SJCRH30 (cell line): ENCODE measurements at places on chromosomes 16 and 17.

DNA sequence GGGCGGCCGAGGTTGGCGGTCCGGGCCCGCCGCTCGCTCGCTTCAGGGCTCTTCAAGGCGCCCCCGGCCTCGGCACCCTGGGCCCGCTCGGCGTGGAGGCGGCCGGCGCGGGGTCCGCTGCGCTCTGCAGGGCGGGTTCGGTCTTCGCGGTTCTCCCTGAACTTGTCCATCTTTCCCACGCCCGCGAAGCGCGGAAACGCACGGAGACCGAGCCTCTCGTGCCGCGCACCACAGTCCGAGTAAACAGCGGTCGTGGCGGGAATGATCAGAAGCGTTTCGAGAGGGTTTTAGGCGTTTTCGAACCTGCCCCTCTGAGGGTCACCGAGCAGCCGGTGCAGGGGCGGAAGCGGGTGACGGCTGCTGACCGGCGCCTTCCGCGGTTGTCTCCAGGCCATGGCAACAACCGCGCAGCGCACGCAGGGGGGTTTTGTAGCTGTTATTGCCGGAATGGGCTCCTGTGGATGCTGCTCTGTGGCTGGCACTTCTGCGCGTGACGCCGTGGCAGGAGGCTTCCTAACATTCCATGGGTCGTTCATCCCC, 414 bp downstream of the NARF start:
- DNase-seq: peak; percentile 56

GRCh38 chr17:76946111-76946771, 78.0 kb downstream of the MGAT5B start:
- no peak for DNase-seq

- no peak for DNase-seq
Observed at GRCh38 chr16:75307506-75307905, 56.1 kb upstream of the BCAR1 start.

GRCh38 chr16:88700636-88701482, 5.3 kb downstream of the RNF166 start:
- DNase-seq: no peak

- DNase-seq: no peak
Observed at GRCh38 chr17:20800146-20800545, 220.6 kb downstream of the CDRT15L2 start.

- no peak for DNase-seq
Observed at GRCh38 chr16:78195797-78196196, 96.3 kb downstream of the WWOX start.

GRCh38 chr16:84507011-84507982, 2.8 kb upstream of the MEAK7 start:
- DNase-seq: no peak

DNA sequence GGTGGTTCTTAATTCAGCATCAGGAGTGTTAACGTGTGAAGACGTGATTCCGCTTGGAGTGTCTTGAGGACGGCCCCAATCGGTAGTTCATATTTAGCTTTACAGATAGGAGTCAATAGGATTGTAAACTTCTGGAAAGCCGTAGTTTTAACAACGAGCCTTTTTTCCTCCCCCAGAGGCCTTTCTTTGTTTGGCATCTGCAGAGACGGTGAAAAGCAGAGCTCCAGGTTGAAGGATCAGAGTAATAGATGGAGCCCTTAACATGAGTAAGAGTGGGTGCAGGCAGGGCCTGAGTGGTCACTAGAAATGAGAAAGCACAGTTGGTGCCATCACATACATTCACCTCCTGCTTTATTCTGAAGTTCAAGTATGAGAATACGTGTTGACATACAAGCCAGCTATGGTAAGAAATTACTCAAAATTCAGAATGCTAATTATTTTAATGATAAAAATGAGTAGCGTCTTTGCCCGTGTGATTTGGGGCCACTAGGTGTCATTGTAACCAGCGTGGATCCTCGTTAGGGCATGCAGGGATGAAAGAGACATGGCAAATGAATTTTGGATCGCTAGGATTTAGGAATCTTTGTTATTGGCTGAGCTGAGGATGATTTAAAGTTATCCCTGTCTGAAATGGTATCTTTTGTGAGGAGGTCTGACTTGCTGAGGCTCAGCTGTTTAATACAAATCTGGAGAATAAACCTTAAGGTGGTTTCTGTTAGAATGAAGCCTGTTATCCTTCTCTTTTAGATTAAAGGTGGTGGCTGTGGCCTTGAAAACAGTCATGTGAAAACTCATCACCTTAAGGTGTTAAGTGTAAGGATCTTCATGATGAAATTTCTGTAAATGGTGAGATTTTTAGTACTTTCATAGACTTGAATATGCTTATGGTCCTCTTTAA, 18.6 kb downstream of the PRCD start:
- DNase-seq: no peak

- DNase-seq: no peak
Observed at GRCh38 chr17:69390795-69391501, 23.5 kb upstream of the MAP2K6 start.

GRCh38 chr16:89712274-89712781, 8.4 kb downstream of the VPS9D1 start:
- DNase-seq: no peak

GRCh38 chr17:50844117-50844700, 8.8 kb downstream of the WFIKKN2 start:
- no peak for DNase-seq

DNA sequence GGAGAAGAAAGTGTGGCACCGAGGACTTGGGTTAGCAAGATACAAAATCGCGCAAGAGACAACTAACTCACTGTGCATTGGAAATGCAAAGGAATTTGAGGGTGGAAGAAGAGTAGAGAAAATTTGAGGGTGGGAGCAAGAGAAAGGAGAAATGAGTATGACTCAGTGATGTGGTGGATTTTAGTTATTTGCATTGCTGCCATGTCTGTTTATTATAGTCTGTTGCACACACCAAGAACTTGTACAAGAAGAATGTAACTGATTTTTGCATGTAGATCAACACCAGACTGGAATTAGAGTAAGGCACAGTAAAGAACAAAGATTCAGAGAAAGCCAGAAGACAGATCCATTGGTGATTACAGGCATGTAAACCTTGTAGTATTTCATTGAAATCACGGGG, 71.6 kb upstream of the SMIM36 start:
- no peak for DNase-seq

DNA sequence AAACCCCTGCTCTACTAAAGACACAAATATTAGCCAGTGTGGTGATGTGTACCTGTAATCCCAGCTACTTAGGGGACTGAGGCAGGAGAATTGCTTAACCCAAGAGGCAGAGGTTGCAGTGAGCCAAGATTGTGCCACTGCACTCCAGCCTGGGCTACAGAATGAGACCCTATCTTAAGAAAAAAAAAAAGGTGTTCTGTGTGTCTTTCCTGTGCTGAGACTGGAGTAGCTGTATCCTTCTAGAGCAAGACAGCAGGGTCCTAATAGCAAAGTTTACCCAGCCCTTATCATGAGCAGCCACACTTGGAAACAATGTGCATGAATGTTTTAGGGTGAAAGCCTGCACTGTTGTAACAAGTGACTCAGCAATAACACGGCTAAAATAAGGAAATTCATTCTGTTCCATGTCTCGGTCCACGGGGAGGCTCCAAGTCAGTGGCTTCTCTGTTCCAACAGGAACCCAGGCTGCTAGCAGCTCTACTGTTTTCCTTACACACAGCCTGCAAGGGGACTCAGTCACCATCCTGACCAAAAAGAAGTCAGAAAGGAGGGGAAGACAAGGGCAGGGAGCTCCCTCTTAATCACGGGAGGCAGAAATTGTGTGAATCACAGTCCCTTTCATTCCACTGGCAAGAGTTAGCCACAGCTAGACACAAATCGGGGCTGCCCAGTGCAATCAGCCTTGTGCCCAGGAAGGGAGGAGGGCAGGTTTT, 7.1 kb upstream of the SLC5A11 start:
- no peak for DNase-seq

DNA sequence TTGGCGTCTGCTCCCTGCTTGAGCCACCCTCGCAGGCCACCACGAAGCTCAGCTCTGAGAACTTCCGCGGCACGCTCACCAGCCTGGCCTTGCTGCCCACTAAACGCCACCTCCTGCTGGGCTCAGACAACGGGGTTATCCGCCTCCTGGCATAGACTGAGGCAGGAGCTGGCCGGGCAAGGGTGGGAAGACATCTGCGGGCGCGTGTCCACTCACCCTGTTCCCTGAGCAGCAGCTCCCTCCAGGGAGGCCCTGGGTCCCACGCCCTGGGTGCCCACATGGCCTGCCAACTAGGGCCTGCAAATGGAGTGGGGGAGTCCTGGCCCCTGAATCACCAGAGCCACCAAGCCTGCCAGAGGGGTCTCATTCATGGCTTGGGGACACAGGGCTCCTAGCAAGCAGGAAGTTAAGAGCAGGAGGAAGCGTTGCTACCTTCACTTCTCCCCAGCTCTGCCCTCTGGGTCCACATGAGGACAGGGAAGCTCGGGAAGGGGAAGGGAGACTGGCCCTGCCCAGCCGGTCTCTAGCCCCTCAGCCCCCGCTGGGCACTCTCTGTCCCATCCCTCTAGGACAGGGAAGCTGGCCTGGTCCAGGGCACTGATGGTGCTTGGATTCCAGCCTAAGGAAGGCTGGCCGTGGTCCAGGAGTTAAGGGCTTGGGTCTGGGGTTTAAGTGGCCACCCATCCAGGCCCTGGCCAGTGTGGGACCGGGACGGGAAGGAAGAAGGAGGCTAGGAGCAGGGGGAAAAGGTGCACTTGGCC, 5.0 kb upstream of the SERPINF2 start:
- DNase-seq: no peak

DNA sequence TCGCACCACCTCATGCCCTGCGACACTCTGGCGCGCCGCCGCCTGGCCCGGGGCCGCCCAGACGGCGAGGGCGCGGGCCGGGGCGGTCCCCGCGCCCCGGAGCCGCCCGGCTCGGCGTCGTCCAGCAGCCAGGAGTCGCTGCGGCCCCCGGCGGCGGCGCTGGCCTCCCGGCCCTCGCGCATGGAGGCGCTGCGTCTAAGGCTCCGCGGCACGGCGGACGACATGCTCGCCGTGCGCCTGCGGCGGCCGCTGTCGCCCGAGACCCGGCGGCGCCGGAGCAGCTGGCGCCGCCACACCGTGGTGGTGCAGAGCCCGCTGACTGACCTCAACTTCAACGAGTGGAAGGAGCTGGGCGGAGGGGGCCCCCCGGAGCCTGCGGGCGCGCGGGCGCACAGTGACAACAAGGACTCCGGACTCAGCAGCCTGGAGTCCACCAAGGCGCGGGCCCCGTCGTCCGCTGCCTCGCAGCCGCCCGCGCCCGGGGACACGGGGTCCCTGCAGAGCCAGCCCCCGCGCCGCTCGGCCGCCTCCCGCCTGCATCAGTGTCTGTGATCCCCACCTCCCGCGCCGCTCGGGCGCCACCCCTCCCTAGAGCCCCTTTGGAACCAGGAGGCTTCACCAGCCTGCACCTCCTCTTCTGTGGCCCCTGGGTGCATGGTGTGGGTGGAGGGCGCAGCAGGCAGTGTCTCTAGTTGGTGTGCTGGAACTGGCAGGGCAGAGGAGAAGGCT, 82.3 kb downstream of the ARHGAP23 start:
- DNase-seq: peak; percentile 69

DNA sequence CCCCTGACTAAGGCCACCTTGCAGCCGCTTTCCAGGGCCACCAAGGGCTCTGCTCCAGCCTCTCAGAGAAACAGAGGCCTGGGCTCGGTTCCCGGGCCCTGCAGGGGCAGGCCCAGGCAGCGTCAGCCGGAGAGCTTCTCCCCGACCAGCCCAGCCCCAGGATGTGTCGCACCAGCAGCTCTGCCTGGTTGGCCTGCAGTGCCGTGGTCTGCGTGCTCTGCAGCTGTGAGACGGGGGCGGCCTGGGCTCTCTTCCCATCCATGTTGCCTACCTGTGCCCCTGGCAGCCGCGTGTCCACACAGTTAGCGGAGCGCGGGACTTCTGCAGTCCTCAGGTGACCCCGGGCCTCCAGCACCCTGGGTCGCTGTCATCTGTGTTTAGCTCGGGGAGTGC, 4.8 kb downstream of the IGFALS start:
- peak; percentile 1 for DNase-seq

- DNase-seq: no peak
Observed at GRCh38 chr16:79287424-79287917, 313.1 kb downstream of the MAF start.

- no peak for DNase-seq
Observed at GRCh38 chr17:78706271-78706915, 75.7 kb downstream of the CYTH1 start.

- DNase-seq: no peak
Observed at GRCh38 chr16:12387311-12387710, 410.8 kb downstream of the SNX29 start.

GRCh38 chr17:54259476-54259875, 436.7 kb downstream of the KIF2B start:
- DNase-seq: no peak

DNA sequence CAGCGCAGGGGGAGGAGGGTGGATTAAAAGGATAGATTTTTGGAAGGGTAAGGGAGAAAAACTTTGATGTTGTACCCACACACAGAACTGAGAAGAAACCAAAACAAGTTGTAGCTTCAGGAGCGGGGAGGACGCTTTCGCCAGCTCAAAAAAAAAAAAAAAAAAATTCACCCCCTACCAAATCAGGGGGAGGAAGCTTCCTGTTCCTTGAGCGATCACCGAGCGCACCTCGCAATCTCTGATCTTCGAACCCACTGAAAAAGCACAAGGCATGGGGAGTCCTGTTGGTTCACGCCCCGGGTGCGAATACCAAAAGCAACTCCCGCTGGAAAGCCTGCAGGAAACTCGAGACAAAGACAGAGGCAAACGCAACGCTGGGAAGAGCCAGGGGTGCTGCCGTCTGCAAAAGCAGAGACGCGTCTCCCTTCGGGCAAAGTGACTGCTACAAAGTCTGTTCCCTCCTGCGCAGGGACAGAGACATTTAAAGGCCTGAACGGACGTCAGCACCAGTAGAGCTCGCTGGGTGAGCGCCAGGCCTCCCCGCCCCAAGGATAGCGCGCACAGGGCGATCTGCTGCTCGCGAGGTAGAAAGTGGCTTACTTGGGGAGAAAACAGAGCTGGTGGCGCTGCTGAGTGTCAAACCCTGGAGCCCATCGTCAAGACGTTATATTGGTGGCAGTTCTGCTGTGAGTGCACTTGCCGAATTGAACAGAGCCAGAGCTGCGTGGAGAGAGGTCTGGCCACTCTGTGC, 190.4 kb downstream of the USP22 start:
- no peak for DNase-seq

DNA sequence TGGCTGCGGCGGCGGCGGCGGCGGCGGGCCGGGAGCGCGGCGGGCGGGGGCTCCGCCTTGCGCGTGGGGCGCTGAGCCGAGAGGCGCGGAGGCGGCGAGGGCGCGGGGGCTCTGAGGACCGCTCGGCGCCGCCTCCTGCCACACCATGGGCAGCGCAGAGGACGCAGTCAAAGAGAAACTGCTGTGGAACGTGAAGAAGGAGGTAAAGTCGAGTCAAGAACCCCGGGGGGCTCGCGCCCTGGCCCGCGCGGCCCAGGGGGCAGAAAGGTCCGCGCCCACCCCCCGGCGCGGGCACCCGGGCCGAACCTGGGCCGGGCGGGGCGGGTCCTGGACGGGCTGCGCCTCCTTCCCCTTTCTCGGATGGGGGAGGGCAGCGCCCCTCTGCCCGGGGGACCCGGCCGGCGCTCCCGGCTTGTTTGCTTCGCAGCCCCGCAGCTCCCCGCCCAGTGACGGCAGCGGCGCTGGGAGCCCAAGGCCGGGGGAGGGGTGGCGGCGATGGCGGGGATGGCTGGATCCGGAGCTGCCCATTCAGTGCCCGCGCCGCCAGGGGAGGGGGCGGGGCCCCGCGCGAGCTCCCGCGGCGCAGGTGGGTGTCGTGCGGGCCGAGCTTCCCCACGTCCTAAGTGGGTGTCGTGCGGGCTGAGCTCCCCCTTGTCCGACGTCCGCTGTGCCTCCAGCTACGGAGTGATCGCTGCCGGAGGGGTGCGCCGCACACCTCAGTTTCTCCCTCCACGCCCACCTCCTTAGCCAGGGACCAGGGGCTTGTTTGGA, 428 bp downstream of the SGSM2 start:
- DNase-seq: peak; percentile 45
